ENCODE measurements at places on chromosomes 16 and 17. TPM values are rescaled to one million over a fixed set of nuclear protein-coding genes. Genes with fewer than 3 reads are reported as not detected.

KLHL10 gene
- 0.32 TPM for total RNA-seq

NUDT7 gene
- 7.6 TPM for total RNA-seq

SEZ6 gene
- not detected for total RNA-seq

DNA sequence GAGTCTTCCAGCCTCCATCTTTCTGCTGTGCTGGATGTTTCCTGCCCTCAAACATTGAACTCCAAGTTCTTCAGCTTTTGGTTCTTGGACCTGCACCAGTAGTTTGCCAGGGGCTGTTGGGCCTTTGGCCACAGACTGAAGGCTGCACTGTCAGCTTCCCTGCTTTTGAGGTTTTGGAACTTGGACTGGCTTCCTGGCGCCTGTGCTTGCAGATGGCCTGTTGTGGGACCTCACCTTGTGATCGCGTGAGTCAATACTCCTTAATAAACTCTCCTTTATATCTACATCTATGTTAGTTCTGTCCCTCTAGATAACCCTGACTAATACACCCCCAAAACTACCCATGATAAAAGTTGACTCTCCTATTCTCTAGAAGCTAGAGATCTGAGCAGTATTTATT is 7.6 kb upstream of the CD300A start:
- no peak for ATAC-seq

GRCh38 chr17:69454051-69454450 is 39.6 kb downstream of the MAP2K6 start:
- ATAC-seq: no peak

DNA sequence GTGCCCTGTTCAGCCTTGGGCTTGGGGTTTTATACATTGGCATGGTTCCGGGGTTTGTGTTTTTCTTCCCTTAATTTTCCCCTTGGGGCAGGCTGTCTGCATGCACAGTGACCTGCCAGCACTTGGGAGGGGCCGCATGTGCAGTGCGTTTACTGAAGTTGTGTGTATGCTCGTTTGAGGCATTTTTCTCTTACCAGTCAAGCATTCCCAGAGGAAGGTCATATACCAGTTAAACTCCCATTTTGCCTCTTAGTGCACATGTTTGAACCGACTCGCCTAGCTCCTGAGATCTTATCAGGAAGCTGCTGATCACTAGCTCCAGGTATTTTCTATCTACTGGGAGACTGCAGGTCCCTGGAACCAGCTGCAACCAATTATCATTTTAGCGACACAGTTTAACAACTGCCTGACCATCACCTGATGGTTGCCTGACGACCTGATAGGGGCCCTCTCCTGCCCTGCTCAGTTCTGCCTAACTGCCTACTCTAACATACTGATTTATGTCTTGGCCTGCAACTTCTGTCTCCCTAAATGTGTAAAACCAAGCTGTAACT is 51.4 kb downstream of the MFSD11 start:
- ATAC-seq: no peak

DNA sequence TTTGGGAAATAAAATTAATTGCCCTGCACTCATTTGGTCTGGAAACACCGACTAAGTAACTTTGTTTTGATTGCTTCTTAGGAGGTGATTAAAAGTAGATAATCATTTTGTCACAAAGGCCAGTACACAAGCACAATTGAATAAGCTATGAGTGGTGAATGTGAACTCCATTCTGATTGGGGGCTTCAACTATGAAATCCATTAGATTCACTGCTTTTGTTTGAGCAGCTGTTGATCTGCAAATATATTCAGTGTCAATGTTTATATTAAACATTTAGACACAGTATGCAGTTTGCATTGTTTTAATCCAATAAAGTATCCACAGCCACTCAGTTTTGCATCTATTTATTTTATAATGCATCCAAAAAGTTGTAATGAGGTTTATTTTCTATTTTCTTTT is 817.5 kb downstream of the CDH11 start:
- ATAC-seq: no peak

Measured in esophagus mucosa (tissue), 1 donor.